ENCODE measurements at places on chromosomes 5 and 9.

DNA sequence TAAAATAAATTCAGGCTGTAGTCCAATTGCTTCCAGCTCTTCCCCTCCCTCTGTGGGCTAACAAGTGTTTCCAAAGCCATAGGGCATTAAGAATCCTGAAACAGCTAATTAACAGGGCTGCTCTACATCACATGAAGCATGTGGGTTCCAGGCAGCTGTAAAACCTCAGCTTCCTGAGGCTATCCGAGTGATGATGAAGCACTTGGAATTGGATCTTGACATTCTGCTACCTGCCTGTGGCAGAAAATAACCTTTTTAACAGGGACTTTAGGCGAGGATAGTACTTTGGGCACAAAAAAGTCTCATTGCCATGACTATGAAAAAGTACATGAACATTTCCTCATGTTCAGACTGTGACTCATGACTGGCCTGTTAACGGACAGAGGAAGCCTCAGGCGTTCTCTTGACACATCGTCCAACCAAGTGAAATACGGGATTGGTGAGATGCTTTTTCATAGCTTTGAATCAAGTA, 107.2 kb downstream of the PDE4D start:
- H3K27me3 ChIP-seq = no peaks in the 10 kb centered on the region
- no peak overlapping the region for H3K27ac ChIP-seq
- H3K36me3 ChIP-seq = no peaks in the 10 kb centered on the region
- H3K4me3 ChIP-seq = no peak overlapping the region
- DNase-seq = no peak

- no peak overlapping the region for H3K27ac ChIP-seq
- H3K27me3 ChIP-seq = no peaks in the 10 kb centered on the region
- no peak overlapping the region for H3K4me3 ChIP-seq
- H3K36me3 ChIP-seq = no peaks in the 10 kb centered on the region
Measured at GRCh38 chr5:63743096-63743798, 219.0 kb downstream of the HTR1A start.

GRCh38 chr9:68690088-68690487, 15.0 kb upstream of the PIP5K1B start:
- no peak overlapping the region for H3K27ac ChIP-seq
- H3K4me3 ChIP-seq = no peak overlapping the region
- DNase-seq = peak; percentile 22
- no peaks in the 10 kb centered on the region for H3K36me3 ChIP-seq

DNA sequence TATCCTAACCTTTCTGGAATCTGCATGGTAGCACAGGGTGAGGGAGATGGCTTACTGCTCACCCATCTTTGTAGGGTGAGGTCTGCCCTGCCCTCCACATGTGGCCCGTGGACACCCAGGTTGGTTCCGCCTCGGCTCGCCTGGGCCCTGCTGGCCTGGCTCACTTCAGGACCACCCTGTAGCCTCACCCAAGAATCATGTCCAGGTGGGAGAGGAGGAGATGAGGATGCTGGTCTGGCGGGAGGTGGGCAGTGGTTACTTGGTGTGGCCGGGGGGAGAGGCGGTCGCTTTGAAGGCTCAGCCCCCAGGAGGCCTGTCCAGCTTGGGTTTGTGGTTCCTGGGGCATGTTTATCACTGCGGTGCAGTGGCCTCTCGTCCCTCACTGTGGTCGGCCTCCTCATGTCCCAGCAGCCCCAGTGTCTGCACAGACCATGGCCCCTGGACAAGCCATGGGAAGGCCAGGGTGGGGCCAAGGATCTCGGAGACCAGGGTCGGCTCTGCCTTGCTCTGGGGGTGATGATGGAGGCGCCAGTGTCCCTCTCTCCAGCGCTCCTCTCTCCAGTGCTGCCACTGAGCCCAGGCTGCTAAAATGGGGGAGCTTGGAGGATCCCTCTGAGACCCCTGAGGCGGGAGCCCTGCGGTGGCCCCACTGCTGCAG, 4.6 kb downstream of the OBP2B start:
- H3K4me1 ChIP-seq = no peaks in the 10 kb centered on the region
- no peak overlapping the region for H3K4me3 ChIP-seq
- no peak overlapping the region for H3K27ac ChIP-seq

- no peak for DNase-seq
- no peaks in the 10 kb centered on the region for H3K36me3 ChIP-seq
- H3K4me1 ChIP-seq = no peaks in the 10 kb centered on the region
- H3K27ac ChIP-seq = no peak overlapping the region
Measured at GRCh38 chr9:22469928-22470544, 23.4 kb downstream of the DMRTA1 start.

DNA sequence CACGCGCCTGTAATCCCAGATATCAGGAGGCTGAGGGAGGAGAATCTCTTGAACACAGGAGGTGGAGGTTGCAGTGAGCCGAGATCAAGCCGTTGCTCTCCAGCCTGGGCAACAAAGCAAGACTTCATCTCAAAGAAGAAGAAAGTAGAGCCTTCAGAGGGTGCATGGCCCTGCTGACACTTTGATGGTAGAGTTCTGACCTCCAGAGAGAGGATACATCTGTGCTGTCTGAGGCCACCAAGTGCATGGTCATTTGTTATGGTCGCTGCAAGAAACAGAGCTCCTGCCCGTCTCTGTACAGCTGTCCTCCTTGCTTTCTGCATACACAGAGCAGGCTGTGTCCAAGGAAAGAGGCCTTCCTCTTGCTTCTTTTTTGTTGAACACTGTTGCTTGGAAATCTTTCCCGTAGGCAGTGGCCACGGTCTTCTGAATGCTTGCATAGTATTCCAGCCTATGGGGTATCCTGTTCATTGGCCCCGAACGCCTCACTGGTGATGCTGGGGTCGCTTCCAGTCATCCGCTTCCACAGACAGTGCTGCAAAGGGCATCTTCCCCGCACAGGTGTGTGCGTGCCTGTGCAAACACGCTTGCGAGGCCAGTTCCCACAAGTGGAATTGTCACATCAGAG, 36.8 kb upstream of the UNC5A start:
- H3K4me3 ChIP-seq = no peak overlapping the region
- no peaks in the 10 kb centered on the region for H3K36me3 ChIP-seq
- H3K27ac ChIP-seq = no peak overlapping the region
- H3K4me1 ChIP-seq = no peaks in the 10 kb centered on the region
- DNase-seq = peak; percentile 28

GRCh38 chr5:88954511-88954910, 71.5 kb upstream of the MEF2C start:
- no peak for DNase-seq
- no peak overlapping the region for H3K4me3 ChIP-seq
- H3K36me3 ChIP-seq = no peaks in the 10 kb centered on the region
- H3K27me3 ChIP-seq = no peaks in the 10 kb centered on the region
- H3K4me1 ChIP-seq = peaks cover 4% of the 10 kb centered on the region

GRCh38 chr5:20604992-20605391, 617.0 kb upstream of the CDH18 start:
- no peaks in the 10 kb centered on the region for H3K27me3 ChIP-seq
- H3K4me3 ChIP-seq = no peak overlapping the region
- H3K4me1 ChIP-seq = no peaks in the 10 kb centered on the region
- H3K36me3 ChIP-seq = no peaks in the 10 kb centered on the region

- H3K27ac ChIP-seq = no peak overlapping the region
- no peak for DNase-seq
- no peaks in the 10 kb centered on the region for H3K36me3 ChIP-seq
- no peaks in the 10 kb centered on the region for H3K27me3 ChIP-seq
- no peaks in the 10 kb centered on the region for H3K4me1 ChIP-seq
Measured at GRCh38 chr9:86634501-86634900, 280.3 kb upstream of the TUT7 start.

GRCh38 chr5:87361536-87362213, 51.1 kb downstream of the CCNH start:
- H3K4me3 ChIP-seq = no peak overlapping the region
- H3K27me3 ChIP-seq = no peaks in the 10 kb centered on the region
- H3K4me1 ChIP-seq = no peaks in the 10 kb centered on the region
- H3K36me3 ChIP-seq = peaks cover 3% of the 10 kb centered on the region

- no peaks in the 10 kb centered on the region for H3K4me1 ChIP-seq
- H3K27me3 ChIP-seq = no peaks in the 10 kb centered on the region
- H3K27ac ChIP-seq = peak overlapping the region; percentile 22
- DNase-seq = no peak
Measured at GRCh38 chr9:1231998-1232919, 182.1 kb downstream of the DMRT2 start.

GRCh38 chr9:104233366-104233765, 139.3 kb downstream of the SMC2 start:
- H3K36me3 ChIP-seq = no peaks in the 10 kb centered on the region
- H3K27ac ChIP-seq = no peak overlapping the region
- no peak overlapping the region for H3K4me3 ChIP-seq
- H3K4me1 ChIP-seq = no peaks in the 10 kb centered on the region

GRCh38 chr5:113336975-113337374, 97.8 kb downstream of the TSSK1B start:
- H3K4me1 ChIP-seq = no peaks in the 10 kb centered on the region
- H3K27ac ChIP-seq = no peak overlapping the region
- no peak for DNase-seq
- no peaks in the 10 kb centered on the region for H3K27me3 ChIP-seq
- H3K36me3 ChIP-seq = no peaks in the 10 kb centered on the region
- H3K4me3 ChIP-seq = no peak overlapping the region

DNA sequence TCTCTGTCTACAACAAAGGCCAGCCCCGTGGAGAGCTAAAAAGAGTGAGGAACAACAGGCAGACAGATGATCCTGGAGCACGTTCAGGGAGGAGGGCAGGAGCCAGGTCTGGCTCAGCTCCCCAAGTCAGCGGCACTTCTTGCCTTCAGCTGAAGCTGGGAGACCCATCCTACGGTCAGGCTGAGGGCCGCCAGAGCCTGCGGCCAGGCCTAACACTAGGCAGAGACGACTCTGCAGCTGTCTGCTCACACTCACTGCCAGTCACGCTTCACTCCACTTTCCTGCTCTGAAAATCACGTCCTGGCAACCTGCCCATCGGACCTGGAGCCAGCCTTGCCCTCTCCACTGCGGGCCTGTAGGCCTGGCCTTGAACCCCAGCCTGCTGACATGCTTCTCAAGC, 160.9 kb upstream of the LHFPL2 start:
- no peak for DNase-seq
- H3K4me1 ChIP-seq = no peaks in the 10 kb centered on the region
- no peak overlapping the region for H3K4me3 ChIP-seq
- no peak overlapping the region for H3K27ac ChIP-seq
- no peaks in the 10 kb centered on the region for H3K27me3 ChIP-seq

DNA sequence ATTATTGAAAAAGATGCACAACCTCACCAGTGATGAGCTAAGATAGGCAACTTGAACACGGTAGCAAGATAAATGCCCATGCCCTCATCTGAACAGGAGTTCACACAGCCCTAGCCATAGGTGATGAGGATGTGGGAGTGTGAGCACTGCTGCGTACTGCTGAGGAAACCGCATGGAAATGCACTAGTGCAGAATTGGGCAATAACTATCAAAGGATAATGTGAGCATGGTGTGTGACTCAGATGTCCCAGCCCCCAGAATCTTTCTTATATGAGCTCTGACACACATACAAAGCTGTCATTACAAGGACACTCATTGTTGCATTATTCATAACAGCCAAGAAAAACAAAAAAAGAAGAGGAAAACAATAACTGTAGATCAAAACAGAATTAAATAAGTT, 521.2 kb downstream of the IRX1 start:
- H3K4me1 ChIP-seq = no peaks in the 10 kb centered on the region
- DNase-seq = no peak
- no peak overlapping the region for H3K27ac ChIP-seq
- no peaks in the 10 kb centered on the region for H3K27me3 ChIP-seq
- no peak overlapping the region for H3K4me3 ChIP-seq
- no peaks in the 10 kb centered on the region for H3K36me3 ChIP-seq

GRCh38 chr5:159057426-159057825, 42.3 kb downstream of the EBF1 start:
- no peak for DNase-seq
- peak overlapping the region; percentile 90 for H3K27ac ChIP-seq
- no peak overlapping the region for H3K4me3 ChIP-seq
- peaks cover 3% of the 10 kb centered on the region for H3K4me1 ChIP-seq
- no peaks in the 10 kb centered on the region for H3K27me3 ChIP-seq

DNA sequence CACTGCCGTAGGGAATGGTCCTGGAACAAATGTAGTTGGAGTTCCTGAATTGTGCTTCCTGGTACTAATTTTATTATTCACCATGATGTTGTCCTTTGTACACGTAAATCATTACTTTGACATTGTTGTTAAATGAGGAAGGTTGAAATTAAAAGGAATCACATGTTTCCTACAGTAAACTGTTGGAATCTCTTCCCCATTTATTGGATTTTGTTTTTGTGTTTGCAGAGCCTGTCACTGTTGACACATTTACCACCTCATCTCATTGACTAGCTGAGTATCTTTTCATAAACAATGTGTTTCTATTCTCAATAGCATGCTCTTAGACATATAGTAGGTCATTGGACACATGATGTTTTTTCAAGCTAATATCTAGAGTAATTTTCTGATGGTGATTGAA, 1012.5 kb downstream of the NR2F1-AS1 start:
- H3K36me3 ChIP-seq = no peaks in the 10 kb centered on the region
- no peak overlapping the region for H3K4me3 ChIP-seq
- H3K4me1 ChIP-seq = no peaks in the 10 kb centered on the region
- H3K27ac ChIP-seq = no peak overlapping the region
- no peak for DNase-seq

DNA sequence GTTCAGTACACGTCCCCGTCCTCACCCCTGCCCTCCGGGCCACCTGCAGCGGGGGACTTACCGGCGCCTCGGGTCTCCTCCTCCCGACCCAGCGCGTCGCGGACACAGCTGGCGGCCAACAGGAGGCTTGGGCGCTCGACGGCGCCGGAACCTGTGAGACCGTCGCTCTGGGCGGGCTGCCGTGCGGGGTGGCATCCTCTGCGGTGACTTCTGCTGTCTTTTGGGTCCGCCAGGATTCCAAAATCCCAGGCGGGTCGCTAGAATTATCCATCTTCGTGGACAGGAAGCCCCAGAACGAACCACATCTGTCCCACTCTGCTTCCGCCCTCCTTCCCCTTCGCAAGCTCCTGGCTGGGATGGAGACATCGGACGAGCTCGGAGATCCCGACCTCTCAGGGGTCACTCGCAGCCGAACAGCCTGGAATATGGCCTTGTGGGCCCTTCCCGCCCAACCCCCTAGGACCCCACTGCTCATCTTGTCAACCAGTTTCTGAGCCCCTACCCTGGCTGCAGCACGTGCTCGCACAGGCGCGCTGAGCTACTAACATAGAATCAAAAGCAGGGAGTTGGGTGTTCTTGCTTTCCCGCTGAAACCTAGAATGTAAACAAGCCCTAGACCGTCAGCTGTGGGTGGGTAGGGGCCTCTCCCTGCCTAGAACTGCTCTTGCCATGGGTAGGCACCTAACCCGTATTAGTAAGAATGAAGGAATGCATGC, 947 bp upstream of the MARCHF3 start:
- H3K4me1 ChIP-seq = peaks cover 9% of the 10 kb centered on the region
- peak overlapping the region; percentile 94 for H3K27ac ChIP-seq
- no peak for DNase-seq
- no peaks in the 10 kb centered on the region for H3K27me3 ChIP-seq

- H3K27me3 ChIP-seq = no peaks in the 10 kb centered on the region
- no peaks in the 10 kb centered on the region for H3K4me1 ChIP-seq
- H3K36me3 ChIP-seq = peaks cover 6% of the 10 kb centered on the region
- no peak overlapping the region for H3K4me3 ChIP-seq
- DNase-seq = no peak
- no peak overlapping the region for H3K27ac ChIP-seq
Measured at GRCh38 chr9:135833864-135834263, 73.5 kb downstream of the CAMSAP1 start.

- H3K27me3 ChIP-seq = no peaks in the 10 kb centered on the region
- H3K36me3 ChIP-seq = peaks cover 43% of the 10 kb centered on the region
- no peaks in the 10 kb centered on the region for H3K4me1 ChIP-seq
- H3K4me3 ChIP-seq = no peak overlapping the region
- DNase-seq = no peak
- H3K27ac ChIP-seq = no peak overlapping the region
Measured at GRCh38 chr9:32456564-32456963, 69.4 kb downstream of the RIGI start.
